ENCODE measurements at places on chromosomes 4 and X.

GRCh38 chr4:149932188-149932587 is 116.5 kb upstream of the IQCM start:
- no peak for DNase-seq

DNA sequence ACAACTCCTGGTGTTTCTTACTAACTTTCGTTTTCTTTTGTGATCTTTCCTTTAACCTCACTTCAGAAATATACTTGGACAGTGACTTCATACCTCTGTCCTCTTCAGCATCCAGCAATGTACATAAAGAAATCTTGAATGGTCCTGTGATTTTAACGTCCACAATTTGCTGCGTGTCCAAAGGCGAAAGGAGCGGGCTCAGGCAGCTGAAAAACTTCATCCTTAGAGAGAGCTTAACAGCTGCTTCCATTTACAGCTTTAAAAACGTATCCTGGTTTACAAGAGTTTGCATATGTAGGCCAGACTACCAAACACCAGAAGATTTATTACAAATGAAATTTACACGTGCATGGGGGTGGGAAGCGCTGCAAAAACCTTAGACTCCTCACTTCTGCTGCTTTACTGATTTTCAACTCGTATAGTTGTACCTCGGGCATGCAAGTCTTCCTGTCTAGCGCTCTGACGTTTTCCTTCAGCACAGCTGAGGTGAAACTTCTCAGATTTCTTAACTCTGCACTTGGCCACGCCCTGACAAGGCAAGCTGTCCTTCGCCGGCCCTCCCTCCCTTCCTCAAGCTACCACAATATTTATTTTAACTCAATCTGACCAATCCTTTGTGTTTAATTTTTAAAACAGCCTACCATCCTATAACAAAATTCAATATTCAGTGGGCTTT is 406.4 kb downstream of the FAM47A start:
- DNase-seq: peak; percentile 45

DNA sequence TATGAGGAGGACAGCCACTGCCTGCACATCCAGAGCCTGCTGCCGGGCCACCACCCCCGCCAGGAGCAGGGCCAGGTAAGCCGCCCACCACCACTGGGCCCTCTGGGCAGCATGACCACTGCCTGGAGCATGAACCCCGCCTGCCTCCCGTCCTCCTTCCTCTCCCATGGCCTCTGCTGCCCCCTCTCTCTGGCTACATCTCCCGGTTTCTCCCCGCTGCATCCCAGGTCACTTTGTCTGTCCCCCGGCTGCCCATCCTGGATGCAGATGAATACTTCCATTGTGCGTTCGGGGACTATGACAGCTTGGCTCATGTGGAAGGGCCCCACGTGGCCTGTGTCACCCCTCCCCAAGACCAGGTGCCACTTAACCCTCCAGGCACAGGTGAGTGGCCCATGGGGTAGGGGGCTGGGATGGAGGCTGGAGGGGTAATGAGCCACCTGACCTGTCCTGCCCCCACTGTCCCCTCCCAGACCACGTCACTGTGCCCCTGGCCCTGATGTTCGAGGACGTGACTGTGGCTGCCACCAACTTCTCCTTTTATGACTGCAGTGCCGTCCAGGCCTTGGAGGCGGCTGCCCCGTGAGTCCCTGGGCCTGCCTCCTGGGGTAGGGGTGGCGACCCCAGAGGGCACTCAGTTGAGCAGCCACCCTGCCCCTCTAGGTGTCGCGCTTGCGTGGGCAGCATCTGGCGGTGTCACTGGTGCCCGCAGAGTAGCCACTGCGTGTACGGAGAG is 6.0 kb downstream of the PLXNB3 start:
- no peak for DNase-seq

DNA sequence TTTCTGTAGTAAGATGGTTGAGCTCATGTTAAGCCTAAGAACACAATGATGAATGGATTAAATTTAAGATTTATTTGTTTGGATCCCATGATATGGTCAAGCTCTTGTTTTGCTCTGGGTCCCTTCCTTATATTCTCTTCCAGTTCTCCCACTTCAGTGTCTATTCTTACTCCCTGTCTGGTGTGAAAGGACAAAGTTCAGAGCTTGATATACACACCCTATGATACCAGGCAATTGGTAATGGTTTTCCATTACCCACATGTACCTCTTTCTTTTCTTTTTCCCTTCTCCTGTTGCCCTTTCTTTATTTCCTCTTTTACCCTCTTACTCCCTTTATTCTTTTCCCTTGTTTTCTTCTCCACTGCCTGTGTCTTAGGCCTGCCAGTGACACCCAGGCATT is 223.6 kb downstream of the RAPGEF2 start:
- no peak for DNase-seq

DNA sequence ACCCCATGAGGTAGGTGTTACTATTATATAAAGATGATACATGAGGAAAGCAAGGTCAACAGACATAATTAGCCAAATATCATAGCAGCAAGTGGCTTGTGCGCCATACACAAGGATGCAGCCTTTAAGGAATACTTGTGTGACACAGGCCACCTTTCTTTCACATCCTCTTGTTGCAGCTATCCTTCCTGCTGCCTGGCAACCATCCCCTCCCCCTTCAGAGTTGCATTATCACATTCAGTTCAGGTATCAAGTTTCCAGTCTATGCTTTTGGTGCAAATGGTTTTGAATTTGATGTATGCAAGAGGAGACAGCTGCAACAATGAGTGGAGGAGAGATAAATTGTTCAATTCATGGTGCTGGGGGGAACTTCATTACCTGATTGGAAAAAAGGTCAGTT is 6.4 kb downstream of the ZCCHC18 start:
- DNase-seq: no peak

DNA sequence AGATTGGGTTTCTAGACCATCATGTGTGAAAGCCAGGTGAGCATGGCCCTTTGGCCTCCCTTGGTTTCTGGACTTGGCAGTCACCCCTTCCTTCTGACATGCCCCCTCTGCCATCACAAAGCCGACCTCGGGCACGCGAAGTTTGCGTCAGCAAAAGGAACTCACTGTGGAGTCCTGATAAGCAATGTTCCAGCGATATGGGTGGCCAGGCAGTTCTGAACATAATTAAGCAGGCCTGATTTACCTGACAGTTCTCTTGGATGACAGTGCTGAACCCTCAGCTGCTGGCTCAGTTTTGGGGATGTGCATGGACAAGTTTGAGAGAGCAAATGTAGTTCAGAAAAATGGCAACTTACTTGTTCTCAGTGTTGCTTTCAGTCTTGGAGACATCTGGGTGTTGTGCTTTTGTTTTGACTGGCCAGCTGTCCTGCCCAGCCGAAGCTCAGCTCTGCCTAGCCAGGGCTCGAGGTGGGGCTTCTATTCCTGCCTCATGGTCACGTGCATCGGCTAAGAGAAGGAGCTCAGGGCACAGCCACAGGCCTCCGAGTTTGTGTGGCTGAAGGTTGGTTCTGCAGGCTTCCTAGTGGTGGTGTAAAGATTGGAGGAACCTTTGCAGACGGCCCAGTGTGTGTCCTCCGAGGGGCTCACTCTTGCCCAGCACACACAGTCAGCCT is 78.3 kb downstream of the CLDN34 start:
- no peak for DNase-seq

DNA sequence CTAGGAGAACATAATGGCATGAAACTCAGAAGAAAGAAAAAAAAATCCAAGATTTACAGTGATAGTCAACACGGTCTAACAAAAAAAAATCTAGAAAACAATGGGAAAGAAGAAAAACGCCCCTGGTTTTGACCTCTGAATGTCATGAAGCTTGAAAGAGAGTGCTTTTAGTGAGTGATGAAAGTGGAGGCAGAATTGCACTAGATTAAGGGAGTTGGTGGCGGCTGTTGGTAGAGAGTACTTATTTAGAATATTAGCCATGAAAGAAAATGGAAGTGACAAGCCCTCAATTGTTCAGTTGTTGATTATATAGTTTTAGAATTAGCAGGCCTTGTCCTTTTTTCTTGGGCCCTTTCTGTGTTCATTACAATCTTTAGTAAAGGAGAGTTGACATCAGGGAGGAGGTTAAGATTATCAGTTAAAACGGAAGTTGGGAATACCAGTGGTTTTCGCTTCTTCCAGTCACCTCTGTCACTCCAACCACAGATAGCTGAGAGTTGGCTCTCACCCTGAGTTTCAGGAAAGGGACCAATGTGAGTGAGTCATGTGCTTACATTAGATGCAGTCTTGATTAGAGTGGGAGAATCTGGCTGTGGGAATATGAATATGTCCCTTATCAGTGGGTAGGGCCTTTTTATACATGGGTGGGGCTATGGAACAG is 29.7 kb downstream of the EREG start:
- DNase-seq: peak; percentile 84

- no peak for DNase-seq
Measured at GRCh38 chrX:79139446-79139845, 5.0 kb upstream of the GPR174 start.

DNA sequence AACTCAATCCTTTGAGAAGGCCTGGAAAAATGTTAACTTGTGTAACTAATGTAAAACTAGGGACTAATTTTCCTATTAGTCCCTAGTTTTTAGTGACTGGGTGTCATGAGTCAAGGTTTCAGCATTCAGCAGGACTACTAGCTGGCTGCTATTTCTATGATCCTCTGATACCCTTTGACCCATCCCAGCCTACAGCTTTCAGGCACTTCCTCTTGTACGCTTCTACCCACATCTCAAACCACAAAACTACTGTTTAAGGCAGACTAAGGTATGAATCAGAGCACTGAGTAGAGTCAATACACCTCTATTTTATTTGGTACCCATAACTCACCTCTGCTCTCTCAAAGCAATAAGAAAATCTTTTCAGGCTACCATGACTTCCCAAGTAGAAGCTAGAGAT is 809.6 kb downstream of the PDHA2 start:
- DNase-seq: peak; percentile 69

GRCh38 chr4:8910100-8910821 is 38.6 kb upstream of the HMX1 start:
- DNase-seq: no peak

- DNase-seq: peak; percentile 39
Measured at GRCh38 chr4:125390126-125390525, 75.4 kb downstream of the FAT4 start.

- DNase-seq: no peak
Measured at GRCh38 chr4:151524610-151525009, 115.6 kb downstream of the FHIP1A start.

GRCh38 chrX:32447640-32448039 is 763.7 kb downstream of the DMD start:
- no peak for DNase-seq

GRCh38 chrX:99266255-99266654 is 1143.8 kb downstream of the PCDH19 start:
- DNase-seq: no peak

DNA sequence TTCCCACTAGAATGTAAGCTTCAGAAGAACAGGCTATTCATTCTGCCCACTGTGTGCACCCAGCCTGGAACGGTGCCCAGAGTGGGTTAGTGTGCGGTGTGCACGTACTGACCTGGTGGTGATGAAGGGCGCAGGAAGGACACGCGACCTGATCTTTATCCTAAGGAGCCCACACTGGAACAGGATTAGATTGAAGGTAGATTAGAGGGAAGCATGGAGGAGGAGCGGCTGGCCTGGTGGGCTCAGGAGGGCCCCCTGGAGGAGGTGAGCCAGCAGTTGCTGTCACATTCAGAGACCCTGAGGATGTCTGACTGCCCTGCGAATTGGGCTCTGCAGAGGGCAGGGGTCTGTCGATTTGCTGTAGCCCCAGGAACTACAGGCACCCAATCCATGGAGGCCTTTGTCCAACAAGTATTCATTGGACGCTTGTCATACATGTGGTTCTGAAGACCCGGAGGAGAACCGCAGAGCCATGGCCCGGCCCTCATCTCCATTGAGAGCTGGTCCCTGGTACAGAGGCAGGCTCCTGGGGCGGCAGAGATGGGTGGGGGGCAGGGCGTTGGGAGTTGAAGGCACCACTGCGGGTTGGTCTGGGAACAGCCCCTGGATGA is 73.2 kb downstream of the HTRA3 start:
- DNase-seq: no peak

- DNase-seq: no peak
Measured at GRCh38 chr4:79249881-79250503, 75.9 kb downstream of the NAA11 start.

- peak; percentile 72 for DNase-seq
Measured at GRCh38 chr4:37653601-37654000, 32.6 kb downstream of the RELL1 start.

DNA sequence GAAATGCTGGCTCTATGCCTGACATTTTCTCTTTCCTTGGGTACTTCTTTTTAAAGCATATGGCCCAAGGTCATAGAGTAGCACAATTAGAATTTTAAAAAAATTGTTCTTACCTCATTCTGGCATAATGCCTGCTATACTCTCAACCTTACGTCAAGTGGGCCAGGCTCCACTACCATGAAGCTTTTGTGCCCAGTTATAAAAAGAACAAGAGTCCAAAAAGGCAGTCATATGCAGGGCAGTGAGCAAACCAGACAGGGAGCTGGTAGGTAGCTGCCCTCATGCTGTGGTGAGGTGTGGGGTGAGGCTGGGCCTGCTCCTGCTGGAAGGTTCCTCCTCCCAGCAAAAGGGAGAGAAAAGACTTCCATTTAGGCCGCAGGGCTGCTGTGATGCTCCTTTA is 64.4 kb upstream of the UCP1 start:
- DNase-seq: no peak

DNA sequence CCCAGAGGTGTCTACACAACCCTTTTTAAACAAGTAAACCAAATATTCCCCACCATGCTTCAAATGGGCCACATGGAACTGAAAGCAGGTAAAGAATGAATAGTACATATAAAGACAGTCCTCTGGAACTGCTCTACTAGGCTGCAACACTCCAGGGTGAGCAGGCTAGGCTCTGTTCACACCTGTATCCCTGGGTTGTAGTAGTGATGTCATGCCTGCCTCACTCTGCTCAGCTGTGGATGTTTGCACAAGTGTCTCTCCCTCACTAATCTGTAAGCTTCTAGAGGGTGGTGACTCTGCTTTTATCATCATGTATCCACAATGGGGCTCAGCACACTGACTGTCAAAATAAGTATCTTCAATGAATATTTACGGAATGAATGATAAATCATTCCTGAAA is 20.4 kb downstream of the LEF1 start:
- no peak for DNase-seq

- DNase-seq: no peak
Measured at GRCh38 chr4:17718471-17718870, 63.0 kb downstream of the FAM184B start.

- DNase-seq: peak; percentile 55
Measured at GRCh38 chr4:97507587-97508245, 635.6 kb downstream of the STPG2 start.

- peak; percentile 70 for DNase-seq
Measured at GRCh38 chr4:114180481-114180880, 201.0 kb upstream of the ARSJ start.

GRCh38 chr4:79663141-79663540 is 255.1 kb upstream of the GK2 start:
- DNase-seq: no peak

All from PC-3 (cell line).